GF-D8 (cell line): ENCODE measurements at places on chromosomes 7 and 10.

GRCh38 chr10:43355749-43356371 is 15.6 kb upstream of the FXYD4 start:
- DNase-seq: no peak

- no peak for DNase-seq
These were observed 132.3 kb upstream of the MKI67 start for GRCh38 chr10:128258421-128258976.

DNA sequence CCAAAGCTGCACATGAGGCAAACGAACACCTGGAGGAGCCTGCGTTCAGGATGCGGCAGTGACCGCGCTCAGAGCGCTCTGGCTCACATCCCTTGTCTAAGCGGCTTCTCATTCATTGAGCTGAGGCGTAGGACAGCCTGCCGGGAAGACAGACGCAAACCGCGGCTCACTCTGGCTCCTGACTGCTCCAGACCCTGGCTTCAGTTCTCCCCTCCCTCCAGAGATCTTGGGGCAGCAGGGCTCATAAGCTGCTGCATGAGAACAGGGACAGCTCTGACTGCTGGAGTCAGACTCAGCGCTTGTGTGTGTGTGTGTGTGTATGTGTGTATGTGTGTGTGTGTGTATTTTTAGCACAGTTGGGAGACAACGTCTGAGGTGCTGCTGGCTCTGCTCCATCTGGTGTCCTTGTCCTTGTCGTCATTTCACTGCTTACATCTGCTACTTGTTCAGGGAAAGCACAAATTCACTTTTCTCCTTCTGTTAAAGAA is 15.8 kb upstream of the LYZL2 start:
- DNase-seq: no peak

GRCh38 chr7:90602303-90602702 is 6.2 kb downstream of the CDK14 start:
- no peak for DNase-seq

GRCh38 chr7:91645542-91645941 is 235.0 kb downstream of the MTERF1 start:
- DNase-seq: no peak

GRCh38 chr7:106571563-106571962 is 89.4 kb downstream of the CCDC71L start:
- DNase-seq: no peak

DNA sequence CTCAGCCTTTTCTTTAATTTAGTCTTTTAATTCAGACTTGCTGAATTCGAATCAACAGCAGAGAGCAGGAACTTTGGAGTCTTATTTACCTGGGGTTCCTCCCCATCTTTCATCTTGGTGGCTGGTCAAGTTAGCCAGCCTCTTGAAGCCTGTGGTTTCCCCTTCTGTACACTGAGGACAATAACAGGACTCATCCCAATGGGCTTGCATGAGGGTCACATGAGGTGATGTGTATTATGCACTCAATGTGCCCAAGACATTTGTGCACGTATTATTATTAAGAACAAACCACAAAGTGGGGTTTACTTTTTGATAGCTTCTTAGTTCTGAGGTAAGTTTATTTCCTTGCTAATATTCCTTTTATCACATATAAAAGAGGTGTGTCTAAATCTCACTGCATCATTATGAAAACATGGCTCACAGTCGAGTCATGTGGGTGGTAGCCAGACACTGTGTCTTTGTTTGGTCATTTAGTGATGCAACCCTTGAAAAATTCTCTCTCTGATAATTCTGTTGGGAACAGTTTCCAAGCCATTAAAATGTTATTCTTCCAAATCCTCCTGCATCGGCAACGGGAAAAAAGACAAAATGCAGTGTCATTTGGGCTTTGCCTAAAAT is 86.5 kb upstream of the GRB10 start:
- no peak for DNase-seq

DNA sequence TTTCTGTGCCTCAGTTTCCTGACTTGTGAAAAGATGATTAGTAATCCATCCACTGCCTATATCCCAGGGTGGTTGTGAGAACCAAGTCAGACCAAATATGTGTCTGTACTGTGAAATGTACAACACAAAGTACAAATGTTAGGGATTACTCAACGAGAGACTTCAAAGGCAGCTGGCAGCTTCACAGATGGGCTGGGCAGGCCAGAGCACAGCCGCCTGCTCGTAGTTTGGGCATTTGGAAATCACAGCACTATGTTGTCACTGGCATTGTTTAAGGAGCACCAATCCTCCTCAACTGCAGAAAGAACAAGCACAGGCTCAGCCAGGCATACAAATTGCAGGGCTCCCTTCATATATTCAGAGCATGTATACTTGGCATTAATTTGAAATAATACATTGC is 64.5 kb upstream of the C10orf90 start:
- DNase-seq: no peak

DNA sequence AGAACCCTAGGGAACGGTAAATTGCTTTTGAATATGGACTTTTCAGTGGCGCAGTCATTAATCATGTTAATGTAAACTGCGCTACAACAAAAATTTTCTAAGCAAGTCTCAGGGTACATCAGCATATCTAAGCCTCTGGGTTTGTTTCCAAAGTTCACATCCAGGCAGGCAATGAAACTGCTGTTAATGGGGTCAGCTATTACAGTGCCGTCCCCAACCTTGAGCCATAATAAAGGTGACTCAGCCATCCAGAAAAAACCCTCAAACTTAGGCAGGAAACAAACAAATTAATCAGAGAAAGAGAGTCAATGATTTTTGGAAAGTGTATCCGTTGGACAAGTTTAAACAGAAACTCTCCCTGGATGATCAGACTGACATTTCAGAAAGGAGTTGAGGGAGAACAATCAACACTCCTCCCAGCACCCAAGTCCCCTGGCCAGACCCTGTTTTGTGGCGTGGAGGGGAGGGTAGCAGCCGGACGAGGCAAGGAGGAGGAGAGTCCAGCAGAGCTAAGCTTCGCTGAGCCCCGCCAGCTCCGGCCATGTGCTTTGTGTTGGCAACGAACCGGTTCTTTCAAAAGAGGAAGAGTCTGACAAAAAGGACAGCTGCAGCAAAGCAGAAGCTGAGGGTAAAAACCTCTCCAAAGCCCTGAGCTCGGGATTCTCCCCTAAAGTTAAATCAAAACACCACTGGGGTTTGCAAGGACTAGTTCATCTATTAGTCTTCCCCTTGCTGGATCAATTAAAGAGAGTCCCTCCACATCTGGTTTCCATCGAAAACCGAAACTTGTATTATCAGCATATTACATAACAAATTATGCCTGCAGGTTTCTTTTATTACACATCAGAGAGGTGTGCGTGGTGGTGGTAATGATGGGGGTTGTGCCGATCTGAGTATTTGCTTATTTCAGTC is 3.6 kb downstream of the FAM53B start:
- DNase-seq: peak; percentile 69
